Motor neuron (in vitro differentiated cells): ENCODE measurements at places on chromosomes 7 and 10.
A peak's percentile ranks its signal among the peaks of the same experiment; 100 is the strongest.

DNA sequence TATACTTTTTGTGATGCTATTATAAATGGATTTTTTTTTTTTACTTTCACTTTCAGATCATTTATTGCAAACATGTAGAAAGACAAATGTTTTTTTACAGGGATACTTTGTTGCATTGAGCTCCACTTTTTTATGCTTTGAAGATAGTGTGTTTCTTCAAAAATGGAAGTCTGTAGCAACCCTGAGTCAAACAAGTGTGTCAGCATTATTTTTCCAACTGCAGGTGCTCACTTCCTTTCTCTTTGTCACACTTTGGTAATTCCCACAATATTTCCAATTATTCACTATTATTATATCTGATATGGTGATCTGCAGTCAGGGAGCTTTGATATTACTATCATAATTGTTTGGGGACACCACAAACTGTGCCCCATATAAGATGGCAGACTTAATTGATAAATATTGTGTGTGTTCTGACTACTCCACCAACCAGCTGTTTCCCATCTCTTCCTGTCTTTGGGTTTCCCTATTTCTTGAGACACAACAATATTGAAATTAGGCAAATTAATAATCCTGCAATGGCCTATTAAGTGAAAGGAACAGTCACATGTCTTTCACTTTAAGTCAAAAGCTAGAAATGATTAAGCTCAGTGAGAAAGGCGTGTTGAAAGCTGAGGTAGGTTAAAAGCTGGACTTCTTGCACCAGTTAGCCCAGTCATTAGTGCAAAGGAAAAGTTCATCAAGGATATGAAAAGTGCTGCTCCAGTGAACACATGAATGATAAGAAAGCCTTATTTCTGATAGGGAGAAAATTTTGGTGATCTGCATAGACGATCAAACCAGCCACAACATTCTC, 231.3 kb upstream of the SH2B2 start:
- ATAC-seq, result no peak

DNA sequence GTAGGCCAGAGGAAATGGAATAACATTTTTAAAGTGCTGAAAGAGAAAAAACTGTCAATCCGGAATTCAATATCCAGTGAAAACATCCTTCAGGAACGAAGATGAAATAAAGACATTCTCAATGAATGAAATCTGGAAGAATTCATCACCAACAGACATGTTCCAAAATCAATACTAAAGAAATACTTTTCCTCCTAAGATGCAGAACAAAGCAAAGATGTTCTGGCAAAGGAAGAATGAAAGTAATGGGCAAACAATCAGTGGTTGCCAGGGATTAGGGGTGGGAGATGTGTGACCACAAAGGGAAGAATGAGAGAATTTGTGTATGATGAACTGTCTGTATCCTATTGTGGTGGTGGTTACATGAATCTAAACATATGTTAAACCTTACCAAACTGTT, 52.8 kb upstream of the EEPD1 start:
- ATAC-seq, result no peak

DNA sequence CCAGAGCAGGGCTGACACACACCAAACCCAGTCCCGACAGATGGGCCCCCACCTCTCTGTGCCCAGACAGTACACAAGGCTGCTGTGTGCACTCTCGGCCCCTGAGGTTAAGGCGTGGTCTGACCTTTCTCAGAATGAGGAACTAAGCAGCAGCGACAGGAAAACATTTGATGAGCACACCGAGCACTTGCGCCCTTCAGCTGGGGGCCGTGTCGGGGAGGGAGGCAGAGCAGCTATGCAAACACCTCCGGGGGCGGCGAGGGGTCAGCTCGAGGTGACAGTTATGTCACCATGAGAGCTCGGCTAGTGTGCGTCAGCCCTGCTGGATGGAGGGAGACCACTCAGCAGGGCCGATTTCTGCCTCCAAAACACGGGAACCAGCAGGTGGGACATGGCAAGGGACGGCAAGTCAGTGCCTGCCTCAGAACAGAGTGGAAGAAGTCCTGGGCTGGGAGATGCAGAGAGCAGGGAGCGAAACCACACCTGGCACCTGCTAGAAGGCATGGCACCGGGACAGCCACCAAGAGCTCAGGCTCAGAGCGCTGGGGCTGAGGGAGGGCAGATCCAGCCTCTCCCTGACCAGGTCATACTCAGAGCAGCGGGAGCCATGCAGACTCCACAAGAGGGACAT, 57.4 kb downstream of the CHST15 start:
- peak; percentile 96 for ATAC-seq

GRCh38 chr10:43417950-43418768, 9.2 kb upstream of the HNRNPF start:
- ATAC-seq, result no peak

DNA sequence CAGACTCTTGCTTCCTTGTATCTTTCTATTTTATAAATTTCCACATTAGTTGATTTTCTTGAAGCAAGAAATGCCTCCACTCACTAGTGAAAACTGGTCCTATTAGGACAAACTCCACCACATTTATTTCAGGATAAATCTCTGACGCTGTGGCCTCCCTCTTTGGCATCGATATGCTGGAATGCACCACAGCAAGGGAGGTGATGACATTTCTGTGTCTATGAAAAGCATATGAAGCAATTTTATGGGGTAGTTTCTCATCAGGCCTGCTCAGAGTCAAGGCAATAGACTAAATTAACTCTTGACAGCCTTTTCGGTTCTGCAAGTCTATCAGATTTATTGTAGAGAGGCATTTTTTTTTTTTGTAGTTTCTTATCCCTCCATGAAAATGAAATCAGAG, 304.4 kb downstream of the ZEB1 start:
- ATAC-seq, result no peak

GRCh38 chr10:34775044-34775637, 40.0 kb downstream of the PARD3 start:
- ATAC-seq, result no peak

GRCh38 chr7:49099587-49100326, 175.4 kb downstream of the CDC14C start:
- ATAC-seq, result peak; percentile 49

DNA sequence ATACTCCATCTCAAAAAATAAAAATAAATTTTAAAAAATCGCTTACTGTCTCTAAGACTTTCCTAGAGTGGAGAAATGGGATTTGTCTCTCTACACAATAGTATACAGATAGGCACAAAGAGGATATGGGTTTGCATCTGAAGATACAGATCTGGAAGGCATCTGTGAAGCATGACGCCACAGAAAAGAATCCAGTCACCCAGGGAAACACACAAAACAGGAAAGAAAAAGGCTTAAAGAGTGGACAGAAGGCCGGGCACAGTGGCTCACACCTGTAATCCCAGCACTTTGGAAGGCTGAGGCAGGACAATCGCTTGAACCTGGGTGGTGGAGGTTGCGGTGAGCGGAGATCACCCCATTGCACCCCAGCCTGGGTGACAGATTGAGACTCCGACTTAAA, 61.3 kb downstream of the SKIDA1 start:
- ATAC-seq, result no peak

DNA sequence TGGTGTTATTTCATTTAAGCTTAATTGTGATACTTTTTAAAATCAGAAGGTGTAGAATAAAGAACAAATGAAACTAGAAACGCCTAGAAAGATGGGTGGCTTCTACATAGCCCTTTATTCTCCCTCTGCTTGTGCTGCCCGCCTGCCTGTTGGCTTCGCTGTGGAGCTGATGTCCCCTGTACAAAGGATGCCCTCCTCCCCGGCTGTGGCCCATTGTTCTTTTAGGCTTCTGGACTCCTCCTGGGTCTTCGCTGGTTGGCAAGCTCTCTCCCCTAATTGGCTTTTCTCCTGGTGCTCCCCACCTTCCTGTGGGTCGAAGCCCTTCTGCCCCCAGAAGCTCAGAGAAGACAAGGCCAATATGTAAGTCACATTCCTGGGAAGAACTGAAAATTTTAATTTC, 98.2 kb downstream of the FANK1 start:
- no peak for ATAC-seq

- ATAC-seq, result peak; percentile 67
These were observed 198.4 kb downstream of the DIP2C start for GRCh38 chr10:490891-491571.

- ATAC-seq, result peak; percentile 96
These were observed 120.6 kb downstream of the LYZL1 start for GRCh38 chr10:29409241-29410054.

DNA sequence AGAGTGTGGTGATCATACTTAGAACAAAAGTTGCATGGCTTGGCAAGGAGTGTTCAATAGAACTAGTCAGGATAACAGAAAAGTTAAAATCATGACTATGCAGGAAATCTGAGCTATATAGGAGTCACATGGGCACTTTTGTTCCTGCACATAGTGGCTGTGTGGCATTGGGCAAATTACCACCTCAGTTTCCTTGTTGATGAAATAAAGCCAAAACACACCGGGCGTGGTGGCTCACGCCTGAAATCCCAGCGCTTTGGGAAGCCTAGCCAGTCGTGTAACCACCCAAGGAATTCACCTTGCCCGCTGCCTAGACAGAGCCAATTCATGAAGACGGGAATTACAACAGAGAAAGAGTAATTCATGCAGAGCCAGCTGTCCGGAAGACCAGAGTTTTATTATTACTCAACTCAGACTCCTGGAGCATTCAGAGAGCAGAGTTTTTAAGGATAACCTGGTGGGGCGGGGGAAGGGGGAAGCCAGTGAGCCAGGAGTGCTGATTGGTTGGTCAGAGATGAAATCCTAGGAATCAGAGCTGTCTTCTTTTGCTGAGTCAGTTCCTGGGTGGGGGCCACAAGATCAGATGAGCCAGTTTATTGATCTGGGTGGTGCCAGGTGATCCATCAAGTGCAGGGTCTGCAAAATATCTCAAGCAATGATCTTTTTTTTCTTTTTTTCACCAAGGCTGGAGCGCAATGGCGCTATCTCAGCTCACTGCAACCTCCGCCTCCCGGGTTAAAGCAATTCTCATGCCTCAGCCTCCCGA, 6.4 kb upstream of the MKRN1 start:
- ATAC-seq, result no peak

- no peak for ATAC-seq
These were observed 415.0 kb downstream of the PARD3 start for GRCh38 chr10:34400075-34400474.
